Hematopoietic multipotent progenitor cell treated with erythropoietin and hydrocortisone succinate and interleukin-3 and kit ligand, for 15 days (in vitro differentiated cells): ENCODE measurements at places on chromosomes 4 and X.

DNA sequence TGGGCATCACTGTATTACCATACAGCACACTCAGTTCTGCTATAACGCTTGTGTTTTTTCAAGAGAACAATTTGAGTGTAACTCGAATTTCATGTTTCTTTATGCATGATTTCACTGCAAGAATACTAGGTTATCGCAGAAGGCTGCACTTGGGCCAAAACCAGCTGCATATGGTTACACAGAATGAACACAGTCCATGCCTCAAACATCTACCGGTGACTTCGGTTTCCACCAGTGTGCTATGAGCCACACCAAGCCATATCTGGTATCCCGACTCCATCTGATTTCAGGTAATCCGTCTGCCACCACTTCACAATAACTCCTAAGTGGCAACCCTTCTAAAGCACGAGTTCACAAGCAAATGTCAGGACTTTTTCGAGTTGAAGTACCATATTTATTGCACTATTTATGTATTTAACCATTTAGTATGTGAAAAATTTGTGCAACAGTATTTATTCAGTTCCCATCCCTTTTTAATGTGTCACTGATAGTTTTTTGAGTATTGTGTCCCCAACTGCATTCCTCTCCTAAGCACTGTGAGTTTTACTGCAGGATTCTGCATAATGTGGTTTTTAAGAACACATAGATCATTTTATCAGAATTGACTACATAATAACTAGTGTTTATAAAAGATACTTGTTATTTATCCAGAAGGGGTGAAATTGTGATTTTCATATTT, 111.8 kb downstream of the APBB2 start:
- no peak for DNase-seq

DNA sequence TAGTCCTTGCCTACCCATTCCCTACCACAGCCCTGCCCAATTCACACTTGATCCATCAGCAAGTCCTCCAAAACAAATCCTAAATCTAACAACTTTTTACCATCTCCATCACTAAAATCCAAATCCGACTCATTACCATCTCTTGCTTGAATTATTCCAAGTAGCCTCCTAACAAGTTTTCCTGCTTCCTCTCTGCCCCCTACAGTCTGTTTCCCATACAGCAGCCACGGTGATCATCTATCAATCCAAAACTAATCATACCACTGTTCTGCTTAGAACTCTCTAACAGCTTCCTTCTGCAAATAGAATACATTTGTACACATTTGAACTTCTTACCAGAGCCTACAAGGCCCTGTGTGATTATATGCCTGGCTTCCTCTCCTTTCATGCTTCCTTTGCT, 133.0 kb downstream of the SHROOM4 start:
- no peak for DNase-seq

DNA sequence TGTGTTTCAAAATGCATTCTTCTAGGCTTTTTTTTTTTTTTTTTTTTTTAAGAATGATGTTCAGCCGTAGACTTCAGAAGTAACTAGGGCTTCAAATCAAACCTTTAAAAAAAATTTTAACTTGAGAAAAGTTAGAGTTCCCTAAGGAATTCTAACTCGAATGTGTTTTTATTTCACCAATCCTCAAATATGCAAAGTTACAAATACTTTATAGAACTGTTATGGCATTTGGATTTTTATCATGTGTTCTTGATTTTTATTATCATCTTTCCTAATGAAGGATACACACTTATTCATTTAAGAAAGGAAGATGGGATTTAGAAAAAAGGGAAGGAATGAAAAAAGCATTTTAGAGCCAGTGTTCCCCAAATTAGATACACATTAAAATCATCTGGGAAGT, 200.6 kb upstream of the LDB2 start:
- no peak for DNase-seq

DNA sequence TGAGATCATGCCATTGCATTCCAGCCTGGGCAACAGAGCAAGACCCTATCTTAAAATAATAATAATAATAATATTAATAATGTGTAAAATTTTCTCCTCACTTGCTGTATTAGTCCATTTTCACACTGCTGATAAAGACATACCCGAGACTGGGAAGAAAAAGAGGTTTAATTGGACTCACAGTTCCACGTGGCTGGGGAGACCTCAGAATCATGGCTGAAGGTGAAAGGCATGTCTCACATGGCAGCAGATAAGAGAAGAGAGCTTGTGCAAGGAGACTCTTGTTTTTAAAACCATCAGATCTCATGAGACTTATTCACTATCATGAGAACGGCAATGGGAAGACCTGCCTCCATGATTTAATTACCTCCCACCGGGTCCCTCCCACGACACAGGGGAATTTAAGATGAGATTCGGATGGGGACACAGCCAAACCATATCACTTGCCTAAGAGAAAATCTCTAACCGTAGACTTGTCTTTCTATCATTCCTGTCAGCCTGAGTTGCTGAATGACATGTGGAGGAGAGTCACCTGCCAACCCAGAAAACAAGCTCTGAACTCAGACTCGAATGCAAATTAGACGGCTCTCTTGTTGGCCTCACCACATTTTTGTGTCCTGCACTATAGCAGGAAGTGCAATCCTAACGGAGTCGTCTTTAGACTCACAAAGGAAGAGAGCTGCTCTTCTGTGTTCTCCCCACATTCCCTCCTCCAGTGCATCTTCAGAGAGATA, 51.9 kb upstream of the DCTD start:
- DNase-seq = no peak
